Stimulated activated CD4-positive, alpha-beta T cell treated with anti-CD3 and anti-CD28 coated beads, Interleukin-1b, Interleukin-23, amount 100 ng/mL, for 1 hour (primary cell): ENCODE measurements at places on chromosomes 3 and 15.
A peak's percentile ranks its signal among the peaks of the same experiment; 100 is the strongest.

DNA sequence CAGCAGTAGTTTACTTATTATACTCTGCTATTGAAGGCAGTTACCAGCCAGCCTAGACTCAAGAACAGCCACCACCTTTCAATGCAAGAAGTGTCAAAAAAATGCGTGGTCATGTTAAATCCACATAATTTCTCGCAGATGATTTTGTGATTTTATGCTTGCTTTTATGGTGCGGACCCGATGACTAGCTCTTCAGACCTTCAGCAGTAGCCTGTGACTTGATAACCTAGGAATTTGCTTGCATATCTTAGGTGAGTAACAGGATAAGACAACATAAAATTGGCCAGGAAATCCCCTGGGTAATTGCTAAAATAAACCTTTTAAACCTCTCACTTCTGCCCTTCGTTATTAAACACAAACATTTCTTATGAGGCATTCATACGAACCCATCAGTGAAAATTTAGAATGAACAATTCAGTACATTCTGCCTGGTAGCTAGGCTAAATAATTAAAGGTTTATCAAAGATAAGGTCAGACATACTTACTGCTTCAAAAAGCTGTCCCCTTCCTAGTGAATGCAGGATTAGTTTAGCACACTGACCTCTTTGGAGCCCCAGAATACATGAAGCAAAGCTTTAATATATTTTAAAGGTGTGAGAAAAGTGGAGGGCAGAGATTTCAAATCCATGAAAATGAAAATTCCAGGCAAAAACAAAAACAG lies 798.8 kb downstream of the OTOL1 start:
- DNase-seq: no peak

DNA sequence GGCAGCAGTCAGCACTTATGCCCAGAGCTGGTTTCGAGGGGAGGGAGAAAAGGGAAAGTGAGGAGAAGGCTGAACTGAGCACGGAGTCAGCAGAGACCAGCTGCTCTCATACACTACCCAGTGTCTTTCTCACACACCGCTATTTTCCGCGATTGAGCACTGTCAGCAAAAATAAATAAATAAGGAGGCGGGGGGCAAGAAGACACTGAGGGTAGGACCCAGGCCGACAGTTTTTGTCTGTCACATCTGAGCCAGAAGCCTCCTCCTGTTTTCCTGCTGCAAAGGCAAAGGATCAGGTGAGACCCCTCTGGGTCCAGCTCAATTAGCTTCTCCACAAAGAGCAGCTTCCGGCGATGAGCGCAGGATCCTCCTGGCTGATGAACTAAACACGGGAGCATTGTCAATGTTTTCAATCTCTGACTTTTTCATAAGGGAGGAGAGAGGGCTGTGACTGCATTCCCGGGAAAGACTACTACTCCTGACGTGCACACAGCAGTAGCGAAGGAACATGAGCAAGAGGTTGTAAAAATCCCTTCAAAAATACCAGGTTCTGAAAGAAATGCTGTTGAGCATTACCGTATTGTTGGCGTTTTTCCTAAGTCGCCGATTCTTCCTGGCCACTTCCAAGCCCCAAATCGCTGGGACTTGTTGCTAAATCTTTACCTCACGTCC lies 1.3 kb downstream of the FRMD5 start:
- no peak for DNase-seq

DNA sequence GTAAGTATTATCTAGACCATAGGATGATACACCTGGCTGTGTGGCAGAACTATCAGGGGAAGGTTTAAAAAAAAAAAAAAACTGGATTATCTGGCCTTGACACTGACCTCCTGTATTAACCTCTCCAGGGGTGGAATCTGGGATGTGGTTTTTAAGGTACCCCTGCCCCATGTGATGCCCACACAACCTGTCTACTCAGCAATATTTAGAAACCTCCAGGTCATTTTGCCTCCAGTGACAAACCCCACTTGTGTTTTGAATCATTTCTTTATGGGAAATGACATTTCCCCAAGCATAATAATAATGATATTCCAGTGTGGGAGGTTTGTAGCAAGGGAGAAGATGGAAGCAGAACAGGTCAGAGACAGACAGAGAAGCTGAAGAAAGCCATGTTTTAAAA lies 179.1 kb downstream of the RSL24D1 start:
- no peak for DNase-seq

GRCh38 chr3:65245133-65246063 lies 557.6 kb upstream of the ADAMTS9 start:
- no peak for DNase-seq

DNA sequence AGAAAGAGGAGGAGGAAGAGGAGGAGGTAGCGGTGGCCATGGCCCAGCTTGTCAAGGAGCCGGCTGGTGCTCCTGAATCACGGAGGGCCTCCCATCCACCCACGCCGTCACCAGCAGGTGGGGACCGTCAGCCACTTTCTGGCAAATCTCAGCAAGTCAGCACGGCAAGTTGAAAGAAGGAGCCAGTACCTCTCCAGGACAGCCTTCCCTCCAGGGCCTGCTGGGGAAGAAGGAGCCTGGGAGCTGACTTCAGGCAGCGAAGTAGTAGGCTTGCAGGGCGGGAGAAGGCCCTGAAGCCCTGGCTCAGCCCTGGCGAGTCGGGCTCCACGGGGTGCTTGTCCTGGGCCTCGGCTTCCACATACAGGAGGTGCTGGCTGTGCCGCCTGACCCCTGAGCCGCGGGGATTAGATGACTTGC lies 99.2 kb upstream of the TRPM1 start:
- peak; percentile 18 for DNase-seq

DNA sequence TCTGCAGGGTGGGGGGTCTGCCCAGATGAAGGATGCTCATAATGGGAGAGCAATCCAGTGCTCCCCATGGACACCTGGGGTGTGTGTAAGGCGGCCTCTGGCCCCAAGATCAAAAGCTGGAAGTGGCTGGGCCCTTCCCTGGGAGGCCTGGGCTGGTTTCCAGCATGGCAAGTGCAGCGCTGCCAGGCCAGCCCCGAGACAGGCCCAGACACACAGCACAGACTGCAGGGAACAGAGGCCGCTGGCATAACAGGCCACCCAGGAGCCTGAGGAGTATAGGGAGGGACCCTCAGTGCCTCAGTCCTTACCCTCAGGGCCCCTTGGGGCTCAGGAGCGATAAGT lies 10.0 kb downstream of the ITPKA start:
- DNase-seq: no peak
